NCI-H187 (cell line): ENCODE measurements at places on chromosomes 16 and 17.

- DNase-seq = no peak
Observed at GRCh38 chr17:49978501-49978900, 9.5 kb downstream of the DLX4 start.

GRCh38 chr17:71764505-71764904 lies 356.3 kb upstream of the SOX9 start:
- DNase-seq = no peak

DNA sequence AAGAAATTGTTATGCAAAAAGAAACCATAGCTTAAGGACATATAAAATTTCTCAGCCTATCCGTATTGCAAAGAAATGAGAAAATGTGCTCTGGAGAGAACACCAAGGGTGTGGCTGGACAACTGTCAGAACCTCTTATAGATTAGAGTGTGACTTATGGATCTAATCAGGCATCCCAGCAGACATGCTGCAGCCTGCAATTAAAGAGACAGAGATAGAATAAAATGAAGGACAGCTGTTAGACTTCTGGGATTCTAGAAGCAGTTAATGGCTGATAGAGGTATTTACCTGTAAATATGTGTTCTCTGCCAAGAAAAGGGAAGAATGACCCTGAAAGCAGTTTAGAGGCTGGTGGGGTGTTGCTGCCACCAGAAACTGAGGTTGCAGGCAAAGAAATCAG lies 160.1 kb upstream of the KIF2B start:
- DNase-seq = no peak

GRCh38 chr17:80169784-80170500 lies at the start of gene CARD14:
Gene CARD14, plus strand, starts transcription at chr17:80170030. Its CDS starts 11,409 bp downstream, at chr17:80181439.
- DNase-seq = no peak

GRCh38 chr16:55048745-55049144 lies 118.1 kb downstream of the IRX5 start:
- no peak for DNase-seq

- DNase-seq = no peak
Observed at GRCh38 chr16:67645397-67646121, 615 bp downstream of the CARMIL2 start.

DNA sequence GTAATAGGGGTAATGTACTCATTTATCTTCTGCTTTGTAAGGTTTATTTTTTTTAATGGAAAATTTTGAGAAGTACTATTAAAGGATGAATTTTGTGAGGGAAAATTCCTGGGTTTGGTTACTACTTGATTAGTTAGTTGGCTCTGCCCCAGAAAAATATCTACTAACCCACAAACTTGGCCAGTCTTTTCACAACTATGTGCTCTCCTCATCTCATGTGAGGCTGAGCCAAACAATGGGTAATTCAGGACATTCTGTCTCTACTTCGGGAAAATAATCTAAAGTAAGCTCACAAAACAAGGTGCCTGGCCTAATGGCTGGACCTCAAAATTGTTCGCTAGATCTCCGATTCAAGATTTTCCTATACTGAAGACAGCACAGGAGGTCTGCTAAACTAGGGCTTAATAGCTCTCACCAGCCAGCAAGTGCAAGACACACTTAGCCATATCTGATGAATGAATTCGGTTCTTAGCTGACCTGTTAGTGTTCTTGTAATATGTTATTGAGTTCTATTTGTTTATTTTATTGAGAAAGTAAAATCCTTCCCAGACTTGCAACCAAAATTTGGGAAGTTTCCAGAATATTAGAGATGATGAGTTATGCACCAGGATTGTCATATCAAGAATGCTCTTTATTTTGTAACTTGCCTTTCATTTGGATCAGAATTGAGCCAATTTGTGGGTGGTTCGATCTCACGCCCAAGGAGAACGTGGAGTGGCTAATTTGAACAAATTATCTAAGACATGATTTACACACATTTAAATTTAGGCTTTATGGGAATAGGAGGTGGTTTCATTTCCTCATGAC lies 5.7 kb downstream of the KCNJ16 start:
- DNase-seq = no peak

DNA sequence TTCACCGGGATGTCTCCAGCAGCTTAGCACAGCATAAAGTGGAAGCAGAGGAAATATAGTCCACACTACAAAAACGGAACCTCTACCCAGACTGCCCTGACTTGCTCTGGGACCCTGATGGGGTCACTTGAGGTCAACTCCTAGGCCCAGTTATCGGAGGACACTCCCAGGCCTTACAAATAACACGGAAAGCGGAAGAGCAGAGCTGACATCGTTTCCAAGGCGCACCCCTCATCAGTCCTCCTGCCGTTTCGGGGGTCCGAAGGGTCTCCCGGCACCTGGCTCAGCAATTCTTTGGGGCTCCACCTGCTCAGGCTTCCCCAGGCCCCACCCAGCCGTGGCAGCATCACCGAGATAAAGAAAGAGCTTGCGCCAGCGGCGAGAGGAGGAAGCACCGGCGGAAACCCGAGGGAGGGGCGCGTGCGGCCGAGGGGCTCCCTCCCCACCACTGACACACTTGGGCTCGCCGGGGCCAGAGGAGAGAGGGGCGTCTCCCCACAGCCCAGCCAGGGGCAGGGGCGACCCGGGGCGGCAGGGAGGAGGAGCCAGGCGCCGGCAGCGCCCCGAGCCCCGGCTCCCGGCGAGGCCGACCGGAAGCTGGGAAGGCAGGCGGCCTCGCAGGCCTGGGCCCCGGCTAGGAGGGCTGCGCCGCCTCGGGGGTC lies 727 bp downstream of the CORO7 start:
- no peak for DNase-seq

- DNase-seq = no peak
Observed at GRCh38 chr16:67883872-67884261, 818 bp upstream of the NRN1L start.

- DNase-seq = no peak
Observed at GRCh38 chr17:18257268-18257981, 1.1 kb downstream of the FLII start.

GRCh38 chr16:64440005-64440404 lies 681.9 kb downstream of the CDH11 start:
- no peak for DNase-seq

GRCh38 chr16:76579277-76579922 lies 302.2 kb downstream of the CNTNAP4 start:
- no peak for DNase-seq

- no peak for DNase-seq
Observed at GRCh38 chr17:82388922-82389283, 17.3 kb downstream of the UTS2R start.

- no peak for DNase-seq
Observed at GRCh38 chr16:16029431-16030011, 80.1 kb downstream of the ABCC1 start.

DNA sequence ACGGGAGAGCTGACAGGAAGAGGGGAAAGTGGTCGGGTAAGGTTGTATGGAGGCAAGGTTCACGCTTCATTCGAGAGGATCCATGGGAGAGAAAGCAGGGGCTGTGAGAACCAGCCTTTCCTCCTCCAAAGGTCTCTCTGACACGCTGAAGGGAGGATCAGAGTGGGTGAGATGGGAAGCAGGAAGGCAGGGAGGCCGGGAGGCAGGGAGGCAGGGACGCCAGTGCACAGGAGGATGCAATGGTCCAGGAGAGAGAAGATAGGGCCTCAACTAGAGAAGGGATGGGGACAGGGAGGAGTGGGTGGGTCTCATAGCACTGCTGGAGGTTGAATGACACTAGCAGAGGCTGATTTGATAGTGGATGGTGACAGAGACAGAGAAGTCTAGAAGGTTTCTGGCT lies 54.1 kb downstream of the PIMREG start:
- DNase-seq = no peak

DNA sequence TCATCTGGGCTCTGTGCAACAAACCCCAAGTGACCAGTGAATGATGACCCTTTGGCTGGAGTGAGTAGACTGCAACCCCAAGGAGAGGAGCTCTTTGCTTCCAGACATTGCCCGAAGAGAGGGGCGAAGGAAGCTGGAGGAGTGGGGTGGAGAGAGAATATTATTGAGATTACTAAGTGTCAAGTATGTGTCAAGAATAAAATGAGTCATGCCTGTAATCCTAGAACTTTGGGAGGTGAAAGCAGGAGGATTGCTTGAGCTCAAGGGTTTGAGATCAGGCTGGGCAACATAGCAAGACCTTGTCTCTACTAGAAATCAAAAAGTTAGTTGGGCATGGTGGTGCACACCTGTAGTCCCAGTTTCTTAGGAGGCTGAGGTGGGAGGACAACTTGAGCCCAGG lies 142.0 kb upstream of the CCL2 start:
- DNase-seq = no peak

- DNase-seq = no peak
Observed at GRCh38 chr16:83420206-83420760, 387.5 kb upstream of the HSBP1 start.

DNA sequence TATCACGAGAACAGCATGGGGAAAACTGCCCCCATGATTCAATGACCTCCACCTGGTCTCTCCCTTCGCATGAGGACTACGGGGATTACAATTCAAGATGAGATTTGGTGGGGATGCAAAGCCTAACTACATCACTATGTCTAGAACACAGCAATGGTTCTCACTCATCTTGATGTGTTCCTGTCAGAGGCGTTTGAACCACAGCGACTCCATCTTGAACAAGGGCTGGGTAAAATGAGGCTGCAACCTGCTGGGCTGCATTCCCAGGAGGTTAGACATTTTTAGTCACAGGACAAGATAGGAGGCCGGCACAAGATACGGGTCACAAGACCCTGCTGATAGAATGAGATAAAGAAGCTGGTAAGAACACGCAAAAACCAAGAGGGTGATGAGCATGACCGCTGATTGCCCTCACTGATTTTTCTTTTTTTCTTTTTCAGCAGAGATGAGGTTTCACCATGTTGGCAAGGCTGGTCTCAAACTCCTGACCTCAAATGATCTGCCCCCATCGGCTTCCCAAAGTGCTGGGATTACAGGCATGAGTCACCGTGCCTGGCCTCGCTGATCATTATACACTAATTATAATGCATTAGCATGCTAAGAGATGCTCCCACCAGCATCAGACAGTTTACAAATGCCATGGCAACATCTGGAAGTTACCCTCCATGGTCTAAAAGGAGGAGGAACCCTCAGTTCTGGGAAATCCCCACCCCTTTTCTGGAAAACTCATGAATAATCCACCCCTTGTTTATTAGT lies 3.0 kb upstream of the PPY start:
- no peak for DNase-seq

GRCh38 chr16:1216296-1216619 lies 8.8 kb downstream of the TPSG1 start:
- DNase-seq = no peak

- no peak for DNase-seq
Observed at GRCh38 chr17:74868251-74868907, 4.4 kb downstream of the FDXR start.
